ENCODE measurements at places on chromosomes 1 and 21.

GRCh38 chr1:111903148-111903870 is 86.2 kb downstream of the KCND3 start:
- no peak for DNase-seq

DNA sequence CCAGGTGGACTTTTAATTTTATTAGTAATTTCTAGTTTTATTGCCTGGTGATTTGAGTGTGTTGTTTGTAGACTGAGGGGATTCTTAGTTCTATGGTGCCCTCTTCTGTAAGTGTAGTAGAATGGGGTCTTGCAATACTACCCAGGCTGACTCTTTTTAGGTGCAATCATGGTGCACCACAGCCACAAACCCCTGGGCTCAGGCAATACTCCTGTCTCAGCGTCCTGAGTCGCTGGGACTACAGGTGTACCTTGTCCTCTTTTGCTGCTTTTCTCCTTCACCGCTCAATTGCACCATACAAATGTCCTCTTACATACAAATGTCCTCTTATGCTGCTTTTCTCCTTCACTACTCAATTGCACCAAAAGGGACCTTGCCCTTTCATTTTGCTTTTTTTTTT is 43.1 kb downstream of the SCP2 start:
- no peak for DNase-seq

- no peak for DNase-seq
These were observed 35.7 kb downstream of the NEK2 start for GRCh38 chr1:211639475-211640300.

DNA sequence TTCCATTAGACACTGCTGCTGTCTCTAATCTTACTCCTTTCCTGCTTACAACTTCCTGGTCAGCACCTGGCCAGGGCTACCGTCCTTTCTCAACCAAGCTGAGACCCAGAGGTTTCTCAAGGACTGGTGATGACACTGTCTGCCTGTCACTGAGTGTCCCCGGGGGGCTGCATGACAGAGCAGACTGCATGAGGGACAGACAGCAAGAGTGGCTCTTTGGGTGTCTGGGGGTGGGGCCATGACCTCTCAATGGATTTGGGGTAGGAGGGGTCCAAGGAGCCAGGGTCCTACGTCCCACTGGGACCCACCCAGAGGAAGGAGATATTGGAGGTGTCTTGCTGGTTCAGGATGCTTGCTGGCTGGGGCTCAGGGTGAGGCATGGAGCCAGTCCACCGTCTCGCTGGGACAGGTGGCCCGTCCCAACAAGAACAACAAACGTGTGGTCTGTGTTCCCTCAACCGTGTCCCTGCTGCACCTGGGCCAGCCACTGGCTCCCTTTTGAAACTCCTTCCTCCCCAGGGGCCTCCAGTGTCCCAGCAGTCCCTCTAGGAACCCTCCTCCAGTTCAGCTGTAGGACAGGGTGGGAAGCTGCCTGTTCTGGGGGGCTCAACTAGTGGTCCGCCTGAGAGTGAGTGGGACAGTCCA is 344.6 kb upstream of the AJAP1 start:
- no peak for DNase-seq

DNA sequence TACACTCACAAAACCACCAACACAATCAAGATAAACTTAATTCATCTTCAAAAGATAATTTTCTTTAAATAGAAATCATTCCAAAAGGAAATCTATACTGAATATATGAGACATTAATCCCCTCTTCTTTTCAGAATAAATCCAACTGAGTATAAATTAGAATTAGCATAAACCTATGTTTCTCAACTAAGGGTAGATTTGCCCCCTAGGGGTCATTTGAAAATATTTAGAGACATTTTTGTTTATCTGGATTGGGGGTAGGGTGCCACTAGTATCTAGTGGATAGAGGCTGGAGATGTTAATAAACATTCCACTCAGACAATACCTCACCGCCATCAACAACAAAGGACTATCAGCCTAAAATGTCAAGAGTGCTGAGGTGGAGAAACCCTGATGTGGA is 6.5 kb upstream of the TNFSF4 start:
- no peak for DNase-seq

DNA sequence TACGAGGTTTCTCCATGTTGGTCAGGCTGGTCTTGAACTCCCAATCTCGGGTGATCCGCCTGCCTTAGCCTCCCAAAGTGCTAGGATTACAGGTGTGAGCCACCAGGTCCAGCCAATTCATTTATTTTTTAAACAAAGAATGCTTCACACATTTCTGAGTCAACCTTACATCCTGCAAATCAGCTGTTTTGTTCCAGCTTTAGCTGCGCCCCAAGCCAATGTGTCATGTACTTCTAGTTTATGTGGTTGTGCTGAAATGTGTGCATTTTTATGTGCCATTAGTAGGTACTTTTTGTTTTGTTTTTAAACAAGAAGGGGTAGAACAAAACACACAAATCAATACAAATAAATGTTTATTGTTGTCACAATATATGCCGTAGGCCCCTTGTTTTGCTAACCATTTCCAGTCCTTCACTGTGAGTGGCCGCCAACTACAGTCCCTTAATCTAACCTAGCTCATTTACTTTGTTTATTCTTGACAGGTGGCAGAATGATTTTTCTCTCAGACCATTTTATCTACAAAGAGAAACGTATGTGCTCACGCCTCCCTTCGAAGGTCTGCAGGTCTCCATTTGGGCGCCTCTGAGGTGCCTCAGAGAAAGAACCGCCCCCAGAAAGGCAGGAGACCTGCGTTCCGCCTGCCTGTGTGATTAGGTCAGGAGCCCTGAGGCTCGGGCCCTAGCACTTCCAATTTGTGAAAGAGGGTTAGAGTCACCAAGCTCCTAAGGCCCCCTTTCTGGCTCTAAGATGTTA is 2.8 kb upstream of the CASQ2 start:
- DNase-seq = no peak

- DNase-seq = no peak
These were observed 28.9 kb upstream of the RBM15 start for GRCh38 chr1:110310300-110310699.

GRCh38 chr1:193458628-193459027 is 272.2 kb upstream of the B3GALT2 start:
- no peak for DNase-seq

GRCh38 chr1:159854116-159854692 is 8.3 kb downstream of the VSIG8 start:
- DNase-seq = no peak

DNA sequence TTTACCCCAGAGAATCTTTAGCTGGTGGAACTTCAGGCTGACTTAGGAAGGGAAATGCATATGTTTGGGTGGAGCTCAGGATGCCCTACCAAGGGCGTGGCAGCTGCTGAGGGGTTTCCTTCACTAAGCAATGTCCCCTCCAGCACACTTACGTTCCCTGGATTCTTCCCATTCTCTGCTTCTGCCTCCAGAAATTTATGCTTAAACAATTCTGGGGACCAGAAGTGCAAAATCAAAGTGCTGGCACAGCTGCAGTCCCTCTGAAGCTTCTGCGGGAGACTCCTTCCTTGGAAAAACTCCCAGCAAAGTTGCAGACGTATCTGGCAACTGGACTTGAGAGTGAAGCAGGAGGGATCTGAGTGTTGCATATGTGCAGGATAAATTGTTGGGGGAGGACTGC is 402.8 kb downstream of the PCP4 start:
- DNase-seq = no peak

- no peak for DNase-seq
These were observed 58.9 kb upstream of the NEK2 start for GRCh38 chr1:211734359-211734758.

- DNase-seq = no peak
These were observed 444.6 kb downstream of the AJAP1 start for GRCh38 chr1:5098981-5099385.

DNA sequence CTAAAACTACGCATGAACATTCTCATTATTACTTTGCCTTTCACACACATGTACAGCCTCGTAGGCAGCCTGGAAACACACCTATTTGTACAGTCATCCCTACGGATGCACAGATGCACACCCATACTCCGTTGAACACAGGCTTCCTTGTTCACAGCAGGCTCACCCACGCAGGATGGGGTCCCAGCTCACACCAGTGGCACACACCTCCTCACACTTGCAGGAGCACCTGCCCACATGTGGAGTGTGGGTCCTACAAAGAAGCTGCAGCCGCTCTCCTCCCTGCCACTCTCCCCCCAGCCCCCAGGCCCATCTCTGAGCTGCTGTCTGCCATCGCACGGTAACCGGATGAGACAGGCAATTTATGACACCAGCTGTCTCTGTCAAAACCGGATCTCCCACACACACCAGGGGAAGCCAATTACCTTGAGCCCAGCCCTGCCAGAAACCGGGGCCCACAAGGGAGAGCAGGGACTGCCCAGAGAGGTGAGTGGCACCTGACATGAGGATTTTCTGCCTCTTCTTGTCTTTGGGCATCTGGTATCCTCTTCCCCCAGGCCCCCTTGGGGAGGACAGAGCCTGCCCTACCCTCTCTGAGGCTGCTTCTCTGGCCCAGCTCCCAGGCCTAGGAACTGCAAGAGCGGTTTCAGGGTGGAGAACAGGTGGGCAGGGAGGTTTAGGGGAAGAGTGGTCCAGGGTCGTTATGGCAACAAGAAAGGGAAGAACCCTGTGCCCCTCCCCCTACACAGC is 175.4 kb downstream of the IGSF21 start:
- DNase-seq = no peak

DNA sequence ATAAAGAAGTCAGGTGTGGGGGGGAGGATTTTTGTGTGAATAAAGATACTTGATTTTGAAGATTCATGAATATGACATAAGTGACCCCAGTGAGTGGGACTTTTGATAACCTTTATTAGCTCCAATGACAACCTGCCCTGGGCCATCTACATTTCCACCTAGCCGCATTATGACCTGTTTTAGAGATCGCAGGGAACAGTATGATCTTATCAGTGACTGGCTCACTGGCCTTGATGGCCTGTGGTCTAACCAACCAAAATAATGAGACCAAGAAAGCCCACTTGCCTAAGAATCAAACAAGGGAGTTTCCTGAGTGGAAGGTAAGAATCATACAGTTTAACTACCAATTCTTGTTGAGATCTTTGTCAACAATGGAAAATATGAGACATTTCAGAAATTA is 1.8 kb downstream of the ELAPOR1 start:
- no peak for DNase-seq

- no peak for DNase-seq
These were observed 310 bp upstream of the SSR2 start for GRCh38 chr1:156021093-156021428.

- DNase-seq = no peak
These were observed 28.5 kb downstream of the TEX35 start for GRCh38 chr1:178541379-178541778.

DNA sequence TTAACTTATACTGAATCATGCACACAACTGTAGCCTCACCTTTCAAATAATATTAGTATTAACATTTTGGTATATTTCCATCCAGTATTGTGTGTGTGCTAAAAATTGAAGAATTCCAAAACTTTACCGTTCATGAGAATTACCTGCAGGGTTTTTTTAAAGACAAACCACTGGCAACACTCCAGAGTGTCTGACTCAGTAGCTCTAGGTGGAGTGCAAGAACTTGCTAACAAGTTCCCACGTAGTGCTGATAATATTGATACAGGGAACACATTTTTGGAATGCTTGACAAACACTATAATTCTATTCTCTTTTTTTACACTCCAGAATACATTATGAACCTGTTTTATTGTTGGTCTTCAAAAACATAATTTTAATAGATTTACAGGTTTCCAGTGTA is 27.7 kb upstream of the SLC5A9 start:
- no peak for DNase-seq

- no peak for DNase-seq
These were observed 31.0 kb downstream of the SLC16A1 start for GRCh38 chr1:112925015-112925414.

- DNase-seq = no peak
These were observed 89.3 kb downstream of the VAV3 start for GRCh38 chr1:107875689-107876088.

GRCh38 chr1:152718238-152718637 is 10.3 kb downstream of the LCE4A start:
- DNase-seq = no peak

DNA sequence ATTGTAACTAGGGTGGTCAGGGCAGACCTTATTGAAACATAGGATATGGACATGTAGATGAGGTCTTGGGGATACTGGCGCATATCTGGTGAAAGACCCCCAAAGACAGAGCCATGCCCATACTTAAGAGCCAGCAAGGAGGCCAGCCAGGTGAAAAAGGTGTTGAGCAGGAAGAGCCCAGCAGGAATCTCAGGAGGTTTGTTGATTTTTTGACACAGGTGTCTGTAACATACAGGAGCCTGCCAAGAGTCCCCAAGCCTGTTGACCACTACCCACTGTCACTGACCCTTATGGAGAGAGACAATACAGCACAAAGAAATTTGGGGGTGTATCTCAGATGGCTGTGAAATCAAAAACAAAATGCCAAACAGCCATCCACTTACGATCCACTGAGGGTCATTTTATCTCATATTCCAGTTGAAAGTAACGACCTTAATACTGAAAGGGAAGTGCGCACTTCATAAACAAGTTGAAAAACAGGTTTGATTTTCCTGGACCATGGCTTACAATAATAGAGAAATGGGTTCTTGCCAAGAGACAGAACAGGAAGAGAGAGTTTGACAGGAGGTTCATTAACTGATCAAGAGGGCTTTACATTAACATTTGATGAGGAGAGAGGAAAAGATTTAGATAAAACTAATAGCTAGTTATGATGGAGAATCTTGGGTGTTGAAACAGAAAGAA is 163.6 kb downstream of the GLUL start:
- no peak for DNase-seq

DNA sequence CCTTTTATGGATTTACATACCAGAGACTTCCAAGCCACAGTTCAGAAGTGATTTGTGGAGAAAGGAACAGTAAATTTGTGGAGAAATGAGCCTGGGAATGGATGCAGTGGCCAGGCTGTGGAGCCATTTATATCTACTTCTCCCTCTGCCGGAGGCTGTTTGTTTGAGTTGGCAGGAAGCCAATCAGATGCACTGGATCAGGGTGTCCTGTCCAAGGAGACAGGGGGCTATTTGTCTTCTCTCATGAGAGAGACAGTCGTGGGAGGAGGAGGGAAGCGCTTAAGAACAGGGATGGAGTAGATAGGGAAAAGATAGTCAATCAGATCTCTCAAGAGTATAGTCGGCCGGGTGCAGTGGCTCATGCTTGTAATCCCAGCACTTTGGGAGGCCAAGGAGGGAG is 2.8 kb upstream of the HAPLN2 start:
- no peak for DNase-seq

- DNase-seq = no peak
These were observed 18.1 kb upstream of the EPHA8 start for GRCh38 chr1:22545141-22545540.

GRCh38 chr1:152577168-152577567 is 3.1 kb downstream of the LCE3D start:
- DNase-seq = no peak

GRCh38 chr1:192581131-192581927 is 5.8 kb downstream of the RGS1 start:
- DNase-seq = no peak

DNA sequence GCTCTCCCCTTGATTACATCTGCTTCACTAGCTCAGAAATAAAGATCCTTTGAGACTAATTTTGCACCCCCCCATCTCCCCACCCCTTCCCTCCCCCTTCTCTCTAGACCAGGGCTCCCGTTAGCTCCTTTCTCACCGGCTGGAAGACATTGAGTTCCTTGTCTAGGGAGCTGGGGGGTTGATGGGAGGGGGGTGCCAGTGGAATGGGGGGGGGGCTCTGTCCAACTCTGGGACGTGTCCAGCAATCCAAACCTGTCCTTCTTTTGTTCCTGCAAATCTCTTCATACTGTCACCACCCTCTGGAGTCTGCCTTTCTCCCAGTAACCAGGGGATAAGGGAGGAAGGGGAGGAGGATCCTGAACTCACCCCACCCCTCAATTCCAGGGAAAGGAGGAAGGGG is 61.9 kb downstream of the RHBG start:
- no peak for DNase-seq

Measured in stimulated activated CD8-positive, alpha-beta memory T cell treated with anti-CD3 and anti-CD28 coated beads, Interleukin-12 subunit alpha, Interleukin-12 subunit beta, amount 100 ng/mL, for 1 hour (primary cell).